ENCODE measurements at places on chromosomes 11 and 22. TPM values are rescaled to one million over a fixed set of nuclear protein-coding genes. Genes with fewer than 3 reads are reported as not detected.

The OR8A1 gene
- total RNA-seq: not detected

The PRAME gene
- 41.9 TPM for total RNA-seq

The NFAM1 gene
- 0.17 TPM for total RNA-seq

The EFCAB6 gene
- total RNA-seq: 3.1 TPM

The RFPL1 gene
- not detected for total RNA-seq

The OR5T3 gene
- total RNA-seq: not detected
